ENCODE measurements at places on chromosomes 7 and 10.

DNA sequence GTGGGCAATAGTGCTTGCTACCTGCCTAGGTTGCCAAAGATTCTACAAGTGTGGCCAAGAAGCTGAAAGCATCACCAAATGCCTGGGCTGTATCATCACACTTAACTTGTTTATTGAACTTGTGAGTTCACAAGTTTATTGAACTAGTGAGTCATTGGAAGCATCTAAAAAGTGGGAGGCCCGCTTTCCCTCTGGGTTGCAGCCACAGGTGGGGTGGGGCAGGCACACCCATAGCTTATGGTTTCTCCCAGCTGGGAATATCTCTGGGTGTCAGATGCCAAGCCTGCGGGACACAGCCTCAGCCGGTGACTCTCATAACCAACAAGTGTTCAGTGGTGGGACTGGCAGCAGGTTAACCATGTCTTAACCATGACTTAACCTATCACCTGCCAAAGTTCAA is 145.9 kb upstream of the FAM13C start:
- DNase-seq = no peak

DNA sequence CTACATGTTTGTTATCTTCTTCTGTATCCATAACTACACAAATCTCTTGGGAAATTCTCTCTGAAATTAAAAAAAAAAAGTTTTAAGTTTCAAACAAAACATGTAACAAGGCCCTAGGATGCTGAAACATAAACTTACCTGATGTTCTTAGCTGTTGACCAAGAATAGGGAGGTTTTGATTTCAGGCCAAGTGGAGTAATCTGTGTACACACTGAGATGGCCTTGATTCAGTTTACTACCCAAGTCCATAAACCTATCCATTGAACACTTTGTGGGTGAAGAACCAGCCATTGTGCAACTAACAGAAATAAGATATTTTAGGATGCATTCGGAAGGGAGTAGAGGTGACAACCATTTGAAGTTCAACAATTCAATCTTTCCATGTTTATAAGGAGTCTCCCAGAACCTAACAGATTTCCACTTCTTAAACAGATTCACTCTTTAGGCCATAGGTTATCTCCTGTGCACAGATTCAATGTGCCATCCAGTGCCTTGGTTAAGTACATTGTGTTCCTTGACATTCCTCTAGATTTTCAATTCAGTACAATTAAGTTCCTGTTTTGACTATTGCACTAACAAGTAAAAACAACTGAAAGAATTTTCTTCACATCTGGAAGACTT is 143.1 kb downstream of the CRPPA start:
- DNase-seq = no peak

DNA sequence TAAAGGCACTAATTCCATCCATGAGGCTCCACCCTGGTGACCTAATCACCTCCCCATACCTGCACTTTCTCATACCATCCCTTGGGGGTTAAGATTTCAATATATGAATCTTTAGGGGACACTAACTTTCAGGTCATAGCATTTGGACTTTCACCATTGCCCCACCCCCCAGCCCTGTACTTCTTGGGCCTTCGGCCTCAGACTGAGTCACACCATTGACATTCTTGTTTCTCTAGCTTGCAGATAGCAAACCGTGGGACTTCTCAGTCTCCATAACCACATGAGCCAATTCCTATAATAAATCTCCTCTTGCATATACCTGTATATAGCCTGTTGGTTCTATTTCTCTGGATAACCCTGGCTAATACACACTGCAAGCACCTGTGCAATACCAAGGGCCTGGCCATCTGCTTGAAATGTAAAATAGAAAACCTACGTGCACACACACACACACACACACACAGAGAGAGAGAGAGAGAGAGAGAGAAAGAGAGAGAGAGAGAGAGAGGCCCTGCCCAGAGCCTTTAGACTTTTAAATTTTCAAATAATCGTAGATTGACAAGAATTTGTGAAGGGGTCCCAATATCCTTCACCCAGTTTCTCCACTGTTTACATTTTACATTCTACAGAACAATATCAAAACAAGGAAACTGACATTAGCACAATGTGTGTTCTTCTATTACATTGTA is 25.3 kb downstream of the ANXA8 start:
- DNase-seq = no peak

DNA sequence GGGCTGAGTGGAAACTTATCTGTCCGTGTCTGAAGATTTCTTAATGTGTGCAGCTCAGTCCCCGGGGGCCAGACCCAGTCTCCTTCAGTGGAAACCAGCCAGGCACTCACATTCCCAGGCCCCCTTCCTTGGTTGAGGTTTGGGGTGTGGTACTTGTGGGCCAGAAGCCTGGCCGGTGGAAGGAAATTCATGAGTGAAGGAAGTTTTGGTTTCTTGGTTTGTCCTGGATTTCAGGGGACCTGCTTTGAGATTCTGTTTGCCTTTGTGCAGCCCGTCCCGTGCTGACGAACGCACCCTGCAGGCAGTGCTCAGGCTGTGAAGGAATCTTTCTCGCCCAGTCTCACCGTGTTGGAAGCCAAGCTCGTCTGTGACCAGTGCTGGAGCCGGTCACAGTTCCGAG is 2.9 kb downstream of the INPP5A start:
- DNase-seq = no peak

DNA sequence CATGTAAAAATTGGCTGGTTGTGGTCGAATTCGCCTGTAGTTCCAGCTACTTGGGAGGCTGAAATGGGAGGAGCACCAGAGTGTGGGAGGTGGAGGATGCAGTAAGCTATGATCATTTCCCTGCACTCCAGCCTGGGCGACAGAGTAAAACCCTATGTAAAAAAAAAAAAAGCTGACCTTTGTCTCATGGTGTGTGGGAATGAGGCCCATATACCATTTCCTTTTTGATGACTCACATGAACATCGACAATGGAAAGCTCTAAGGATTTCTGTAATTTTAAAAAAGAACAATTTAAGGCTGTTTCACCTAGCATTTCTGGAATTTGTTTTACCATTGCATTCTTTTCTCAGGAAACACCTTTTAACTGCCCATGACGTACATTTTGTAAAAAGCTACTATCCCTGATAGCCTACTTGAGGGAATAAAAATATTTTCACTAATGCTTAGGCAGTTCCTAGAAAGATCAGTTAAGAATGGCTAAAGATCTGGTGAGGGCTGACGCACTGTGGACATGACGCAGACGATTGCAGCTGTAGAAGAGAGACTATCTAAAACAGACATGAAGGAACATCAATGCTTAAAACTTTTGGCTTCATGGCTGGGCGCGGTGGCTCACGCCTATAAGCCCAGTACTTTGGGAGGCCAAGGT is 400.6 kb upstream of the IGFBP3 start:
- no peak for DNase-seq

DNA sequence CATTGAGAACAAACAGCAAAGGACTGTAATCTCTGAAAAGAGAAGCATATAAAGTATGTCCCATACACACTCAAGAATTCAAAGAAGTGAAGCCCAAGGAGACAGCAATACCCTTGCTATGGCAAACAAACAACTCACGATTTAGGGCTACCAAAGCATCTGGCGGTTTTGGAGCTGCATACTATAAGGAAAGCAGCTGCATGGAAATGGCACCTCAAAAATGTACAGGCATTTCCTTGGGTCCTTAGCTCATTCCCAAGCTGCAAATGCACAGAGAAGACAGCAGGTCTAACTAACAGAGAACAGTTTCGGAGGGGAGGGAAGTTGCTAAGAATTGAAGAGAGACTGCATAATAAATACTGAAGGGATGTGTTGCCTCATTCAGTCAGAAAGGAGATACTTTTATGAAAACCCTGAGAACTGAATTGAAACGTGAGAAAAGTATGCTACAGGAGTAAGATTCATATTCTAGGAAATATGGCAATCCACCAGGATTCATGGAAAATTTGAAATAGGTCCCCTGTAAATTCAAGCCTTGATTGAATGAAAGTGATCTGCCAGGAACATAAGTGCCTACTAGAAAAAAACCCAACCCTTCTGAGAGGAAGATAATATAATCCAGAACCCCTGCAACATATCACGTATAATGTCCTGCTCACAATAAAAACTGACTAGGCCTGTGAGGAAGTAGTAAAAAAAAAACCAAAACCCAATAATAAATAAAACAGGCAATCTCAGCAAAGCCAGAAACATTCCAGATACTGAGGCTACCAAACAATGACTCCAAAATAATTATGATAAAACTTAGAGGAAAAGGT is 36.4 kb downstream of the CUBN start:
- DNase-seq = no peak

GRCh38 chr10:44856696-44857095 is 54.4 kb upstream of the TMEM72 start:
- no peak for DNase-seq

- no peak for DNase-seq
Observed at GRCh38 chr7:76411626-76412025, 2.1 kb upstream of the SSC4D start.

- no peak for DNase-seq
Observed at GRCh38 chr7:52021343-52021742, 704.7 kb upstream of the COBL start.

GRCh38 chr10:113947184-113948041 is 93.0 kb downstream of the NHLRC2 start:
- no peak for DNase-seq

DNA sequence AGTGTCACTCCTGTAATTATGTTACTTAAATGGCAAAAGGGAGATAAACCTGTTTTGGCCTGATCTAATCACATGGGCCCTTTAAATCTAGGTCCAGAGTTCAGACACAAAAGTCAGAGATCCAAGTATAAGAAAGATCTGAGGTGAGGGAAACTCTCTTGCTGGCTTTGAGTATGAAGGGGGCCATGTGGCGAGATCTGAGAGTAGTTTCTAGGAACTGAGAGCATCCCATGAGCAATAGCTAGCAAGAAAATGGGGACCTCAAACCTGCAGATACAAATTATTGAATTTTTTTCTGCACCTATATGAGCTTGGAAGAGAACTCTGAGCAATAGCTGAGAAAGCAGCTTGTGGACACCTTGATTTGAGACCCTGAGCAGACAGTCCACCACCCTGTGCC is 27.6 kb downstream of the ANKRD7 start:
- no peak for DNase-seq

GRCh38 chr10:117166418-117167345 is 28.6 kb upstream of the VAX1 start:
- no peak for DNase-seq

DNA sequence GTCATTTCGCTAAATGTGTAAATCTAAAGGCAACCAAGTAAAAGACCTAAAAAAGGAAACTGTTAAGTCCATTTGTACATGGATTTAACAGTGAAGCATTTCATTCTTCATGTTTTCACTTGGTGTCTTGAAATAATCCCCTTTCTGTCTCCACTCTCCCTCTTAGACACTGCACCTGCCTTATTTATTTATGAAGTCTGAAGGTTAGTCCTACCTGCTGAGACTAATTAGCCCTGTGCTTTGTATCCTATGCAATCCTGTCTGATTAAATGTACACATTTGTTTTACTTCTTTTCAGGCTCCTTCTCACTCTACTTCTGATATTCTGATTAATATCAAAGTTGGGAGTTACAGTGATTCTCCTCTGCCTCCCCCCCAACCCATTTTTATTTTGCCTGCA is 1.9 kb upstream of the TCF7L2 start:
- no peak for DNase-seq

- DNase-seq = no peak
Observed at GRCh38 chr7:158474488-158474887, 113.1 kb downstream of the PTPRN2 start.

GRCh38 chr10:99742254-99742653 is 10.2 kb downstream of the CUTC start:
- no peak for DNase-seq

- DNase-seq = no peak
Observed at GRCh38 chr7:41720886-41721285, 18.0 kb upstream of the INHBA start.

- no peak for DNase-seq
Observed at GRCh38 chr7:106487892-106488291, 173.1 kb downstream of the CCDC71L start.

DNA sequence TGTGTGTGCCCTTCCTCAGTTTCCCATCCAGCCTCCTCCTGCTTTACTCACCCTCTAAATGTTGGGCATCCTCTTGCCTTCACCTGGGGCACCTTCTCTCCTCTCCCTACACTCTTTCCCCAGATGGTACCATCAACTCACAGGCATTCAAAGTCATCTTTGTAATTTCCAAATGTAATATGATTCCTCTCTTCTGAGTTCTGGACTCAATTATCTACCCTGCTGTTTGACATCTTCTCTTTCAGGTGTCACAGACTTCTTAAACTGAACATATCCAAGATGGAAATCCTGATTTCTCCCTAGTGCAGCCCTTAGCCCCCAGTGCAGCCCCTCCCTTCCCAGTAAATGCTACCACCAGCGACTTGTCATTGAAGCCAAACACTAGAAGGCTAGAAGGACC is 422.8 kb downstream of the KCNMA1 start:
- no peak for DNase-seq

DNA sequence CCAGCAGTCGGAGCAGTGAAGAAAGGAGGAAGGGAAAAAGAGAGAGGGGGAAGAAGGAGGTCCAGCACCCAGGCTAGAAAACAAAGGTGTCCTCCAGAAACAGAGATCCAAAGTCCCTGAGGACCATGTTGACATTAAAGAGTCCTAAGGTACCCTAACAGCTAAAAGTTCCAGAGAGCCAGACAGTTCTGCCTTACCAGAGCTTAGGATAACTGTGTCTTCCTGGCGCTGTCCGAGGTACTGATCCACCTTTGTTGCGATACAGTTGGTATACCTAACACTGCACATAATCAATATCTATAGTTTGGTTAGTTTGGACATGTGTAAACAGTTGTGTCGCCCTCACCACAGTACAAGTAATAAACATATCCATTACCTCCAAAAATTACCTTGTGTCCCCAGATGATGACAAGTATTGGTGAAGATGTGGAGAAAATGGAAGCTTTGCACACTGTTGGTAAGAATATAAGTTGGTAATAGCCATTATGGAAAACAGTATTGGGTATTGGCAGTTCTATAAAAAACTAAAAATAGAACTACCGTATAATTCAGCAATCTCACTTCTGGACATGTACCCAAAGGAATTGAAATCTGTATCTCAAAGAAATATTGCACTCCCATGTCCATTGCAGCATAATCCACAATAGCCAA is 59.8 kb downstream of the GRID1 start:
- no peak for DNase-seq

DNA sequence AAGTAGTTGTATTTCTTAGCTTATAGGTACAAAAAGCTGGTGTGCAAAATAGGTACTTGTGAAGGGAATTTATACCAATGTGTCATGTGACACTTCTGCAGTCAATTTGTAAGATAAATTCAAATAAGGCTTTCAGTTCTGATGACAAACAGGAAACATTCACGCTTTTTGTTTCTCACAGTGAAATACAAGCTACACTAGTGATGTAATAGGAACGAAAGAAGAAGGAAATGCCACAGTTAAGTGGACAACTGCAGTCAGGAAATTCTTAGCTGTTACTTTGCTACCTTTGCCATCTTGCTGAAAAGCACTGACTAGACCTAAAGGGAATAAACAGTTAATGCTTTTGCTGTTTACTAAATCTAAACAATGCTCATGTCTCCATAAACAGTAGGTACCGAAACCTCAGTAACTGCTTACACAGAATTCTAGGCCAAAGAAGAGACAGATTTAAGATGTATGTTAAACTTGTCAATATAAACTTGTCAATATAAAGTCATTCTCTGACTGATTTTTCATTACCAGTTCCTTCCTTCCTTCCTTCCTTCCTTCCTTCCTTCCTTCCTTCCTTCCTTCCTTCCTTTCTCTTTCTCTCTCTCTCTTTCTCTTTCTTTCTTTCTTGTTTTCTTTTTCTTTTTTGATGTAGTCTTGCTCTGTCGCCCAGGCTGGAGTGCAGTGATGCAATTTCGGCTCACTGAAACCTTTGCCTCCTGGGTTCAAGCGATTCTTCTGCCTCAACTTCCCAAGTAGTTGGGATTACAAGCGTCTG is 10.1 kb downstream of the OTUD1 start:
- no peak for DNase-seq

- DNase-seq = peak; percentile 50
Observed at GRCh38 chr10:89342206-89342958, 14.6 kb downstream of the IFIT3 start.
